ENCODE measurements at places on chromosomes 2 and 18. TPM values are rescaled to one million over a fixed set of nuclear protein-coding genes. Genes with fewer than 3 reads are reported as not detected.
A peak's percentile ranks its signal among the peaks of the same experiment; 100 is the strongest.

- peak; percentile 52 for DNase-seq
Measured at GRCh38 chr18:48488388-48488850, 50.4 kb upstream of the CTIF start.

GRCh38 chr2:129178356-129178755 is 801.1 kb upstream of the RAB6C start:
- no peak for DNase-seq

- no peak for DNase-seq
Measured at GRCh38 chr2:113126845-113127645, at the start of gene IL1RN. TSS of gene IL1RN (plus strand) at chr2:113127598. CDS start at chr2:113127625, 27 bp downstream.

- DNase-seq, result no peak
Measured at GRCh38 chr2:10740226-10740625, 18.8 kb downstream of the ATP6V1C2 start.

DNA sequence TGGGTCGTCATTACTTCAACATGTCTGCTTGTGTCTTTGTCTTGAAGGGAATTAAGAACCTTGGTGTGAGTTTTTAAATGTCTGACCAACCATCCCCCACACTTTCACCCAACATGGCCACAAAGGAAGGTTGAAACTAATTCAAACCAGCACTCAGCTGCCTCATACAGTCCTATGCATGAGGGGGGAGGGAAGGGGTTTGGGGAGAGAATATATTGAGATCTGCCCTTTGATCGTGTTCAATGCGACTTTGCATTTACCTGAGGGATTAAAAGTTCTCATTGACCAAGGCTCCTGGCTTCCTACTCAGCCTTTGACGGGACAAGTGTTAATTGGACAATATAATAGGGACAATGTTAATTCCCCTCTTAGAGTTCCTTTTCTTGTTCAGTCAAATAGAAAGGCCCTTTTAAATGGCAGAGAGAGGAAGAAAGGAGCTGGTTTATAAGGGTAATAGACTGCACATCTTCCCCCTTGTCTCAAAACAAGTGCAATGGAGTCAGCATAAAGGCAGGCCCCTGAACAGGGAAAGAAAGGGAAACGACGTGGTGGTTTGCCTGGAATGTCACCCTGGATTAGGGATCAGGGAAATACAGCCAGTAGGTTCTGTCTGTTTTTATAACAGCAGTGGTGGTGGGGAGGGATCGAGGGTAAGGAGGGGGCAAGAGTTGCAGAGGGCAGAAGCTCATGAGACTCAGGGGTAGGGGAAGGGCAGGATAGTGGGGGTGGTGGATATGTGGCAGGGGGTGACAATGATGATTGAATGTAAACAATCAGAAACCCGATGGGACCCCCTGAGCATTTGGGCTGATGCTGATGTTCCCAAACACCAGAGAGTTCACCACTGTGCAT is 198.7 kb downstream of the MYCN start:
- DNase-seq, result no peak

DNA sequence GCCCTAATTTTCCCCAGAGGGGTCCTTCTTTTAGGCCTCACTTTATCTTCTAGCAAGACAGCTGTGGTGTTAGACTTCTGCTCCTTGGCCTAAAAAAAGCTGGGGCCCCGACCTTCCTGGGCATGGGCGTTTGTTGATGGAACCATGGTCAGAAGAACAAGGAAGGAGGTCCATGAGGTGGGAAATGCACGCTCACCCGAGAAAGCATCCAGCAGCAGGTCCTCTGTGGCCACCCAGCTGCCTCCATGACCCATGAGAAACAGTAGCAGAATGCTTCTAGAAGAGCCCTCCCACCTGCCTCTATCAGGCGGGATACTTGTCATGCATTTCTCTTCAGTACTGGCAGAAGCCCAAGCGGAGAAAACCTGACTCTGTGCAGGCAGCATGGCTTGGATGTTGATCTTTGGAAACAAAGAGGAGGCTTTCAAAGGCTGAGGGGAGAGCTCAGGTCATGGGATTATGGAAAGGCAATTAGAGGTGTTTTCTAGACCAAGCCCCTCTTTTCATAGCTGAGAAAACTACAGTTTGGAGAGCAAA is 249.1 kb downstream of the FAM210A start:
- DNase-seq, result no peak

GRCh38 chr2:235963853-235964577 is 204.2 kb downstream of the GBX2 start:
- no peak for DNase-seq

- DNase-seq, result no peak
Measured at GRCh38 chr18:57110290-57110689, 36.6 kb upstream of the BOD1L2 start.

The XDH gene
- polyA plus RNA-seq, result 0.45 TPM

The RBKS gene
- polyA plus RNA-seq, result 2.5 TPM

The RGPD3 gene
- polyA plus RNA-seq, result 0.62 TPM

The CDH2 gene
- 9.2 TPM for polyA plus RNA-seq

The GPR45 gene
- not detected for polyA plus RNA-seq

The GBX2 gene
- polyA plus RNA-seq, result not detected

The ITSN2 gene
- polyA plus RNA-seq, result 38.5 TPM

The TDRD15 gene
- not detected for polyA plus RNA-seq

The SNX17 gene
- 99.2 TPM for polyA plus RNA-seq

The AMER3 gene
- polyA plus RNA-seq, result 0.06 TPM

Measured in right lung (tissue), 10 donors.